ENCODE measurements at places on chromosomes 7 and 10.

DNA sequence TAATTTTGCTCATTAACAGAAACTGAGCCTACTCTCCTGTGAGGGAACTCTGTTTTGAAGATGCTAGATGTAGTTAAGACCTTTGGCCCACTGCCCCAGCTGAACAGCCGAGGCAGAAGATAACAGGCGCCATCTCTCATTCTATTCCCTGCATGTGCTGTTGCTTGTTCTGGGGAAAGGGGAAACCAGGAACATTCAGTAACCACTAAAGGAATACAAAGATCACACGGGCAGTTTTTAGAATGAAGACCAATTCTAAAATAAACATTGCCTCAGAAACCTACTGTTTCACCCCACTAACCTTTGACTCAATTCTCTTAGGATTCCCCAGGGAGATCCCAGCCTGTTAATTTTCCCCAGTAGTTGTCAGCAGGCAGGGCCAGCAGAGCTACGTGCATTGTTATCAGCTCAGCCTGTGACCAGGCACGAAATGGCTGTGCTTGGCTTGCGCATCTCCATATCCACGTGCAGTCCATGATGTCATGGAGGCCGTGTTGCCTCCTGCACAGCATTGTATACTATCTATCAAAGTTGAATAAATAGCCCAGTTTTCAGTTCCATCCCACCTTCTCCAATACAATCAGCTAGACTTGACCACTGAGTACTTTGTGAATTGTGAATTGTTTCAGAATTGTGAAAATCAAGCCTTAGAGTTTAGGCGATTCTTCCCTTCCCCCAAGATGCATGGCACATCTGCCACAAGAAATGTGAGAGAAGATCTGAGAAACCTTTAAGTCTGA is 36.0 kb downstream of the ANK3 start:
- DNase-seq: no peak

DNA sequence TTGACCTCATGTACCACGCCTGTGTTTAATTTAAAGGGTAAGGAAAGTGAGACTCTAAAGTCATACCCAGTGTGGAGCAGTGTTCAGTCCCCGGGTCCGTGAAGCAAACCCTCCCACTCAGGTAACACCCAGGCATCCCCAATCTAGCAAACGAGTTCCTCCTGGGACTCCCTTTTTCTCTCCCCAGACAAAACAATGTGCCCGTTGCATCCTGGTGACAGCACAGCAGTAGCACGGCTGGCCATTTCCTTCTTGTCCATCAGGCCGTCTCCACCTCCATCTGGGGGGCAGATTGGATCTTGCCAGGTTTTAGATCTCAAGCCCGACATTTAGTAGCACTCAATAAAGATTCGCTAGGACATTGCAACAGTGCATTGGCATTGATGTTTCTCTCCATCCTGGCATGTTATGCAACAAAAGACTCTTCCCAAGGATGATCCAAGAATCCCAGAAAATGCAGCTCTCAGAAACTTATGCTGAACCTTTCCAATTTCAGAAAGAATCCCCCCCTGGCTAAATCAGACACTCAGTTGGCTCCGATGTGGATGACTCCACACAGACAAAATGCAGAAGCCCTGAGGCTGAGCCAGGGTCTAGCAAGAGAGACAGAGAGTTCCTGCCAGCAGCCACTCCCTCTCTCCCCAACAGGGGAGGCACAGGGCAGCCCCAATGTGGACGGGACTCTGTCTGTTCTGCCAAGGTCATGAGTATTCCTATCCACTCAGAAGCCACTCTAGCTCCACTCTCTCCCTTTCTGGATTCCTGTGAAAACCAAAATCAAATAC is 274.5 kb upstream of the MGMT start:
- no peak for DNase-seq

DNA sequence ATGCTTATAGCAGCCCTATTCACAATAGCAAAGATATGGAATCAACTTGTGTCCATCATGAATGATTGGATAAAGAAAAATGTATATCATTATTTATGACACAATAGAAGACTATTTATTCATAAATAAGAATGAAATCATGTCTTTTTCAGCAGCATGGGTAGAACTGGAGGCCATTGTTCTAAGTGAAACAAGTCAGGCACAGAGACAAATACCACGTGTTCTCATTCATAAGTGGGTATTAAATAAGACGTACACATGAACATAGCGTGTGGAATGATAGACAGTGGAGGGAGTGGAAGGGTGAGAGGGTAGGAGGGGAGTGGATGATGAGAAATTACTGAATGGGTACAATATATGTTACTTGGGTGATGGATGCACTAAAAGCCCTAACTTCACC is 762.4 kb downstream of the REEP3 start:
- no peak for DNase-seq

DNA sequence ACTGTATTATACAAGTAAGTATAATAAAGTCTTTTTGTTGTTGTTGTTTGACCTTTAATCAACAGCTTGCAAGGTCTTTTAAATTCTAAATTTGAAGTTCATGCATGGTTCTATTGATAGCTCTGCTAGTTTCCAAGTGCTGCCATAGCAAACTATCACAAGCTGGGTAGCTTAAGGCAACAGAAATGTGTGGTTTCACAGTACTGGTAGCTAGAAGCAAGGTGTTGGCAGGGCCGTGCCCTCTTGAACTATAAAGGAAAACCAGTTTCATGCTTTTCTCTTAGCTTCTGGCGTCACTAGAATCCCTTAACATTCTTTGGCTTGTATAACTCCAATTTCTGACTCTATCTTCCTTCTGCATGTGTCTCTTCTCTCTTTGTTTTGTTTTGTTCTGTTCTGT is 1021.9 kb upstream of the AUTS2 start:
- no peak for DNase-seq

DNA sequence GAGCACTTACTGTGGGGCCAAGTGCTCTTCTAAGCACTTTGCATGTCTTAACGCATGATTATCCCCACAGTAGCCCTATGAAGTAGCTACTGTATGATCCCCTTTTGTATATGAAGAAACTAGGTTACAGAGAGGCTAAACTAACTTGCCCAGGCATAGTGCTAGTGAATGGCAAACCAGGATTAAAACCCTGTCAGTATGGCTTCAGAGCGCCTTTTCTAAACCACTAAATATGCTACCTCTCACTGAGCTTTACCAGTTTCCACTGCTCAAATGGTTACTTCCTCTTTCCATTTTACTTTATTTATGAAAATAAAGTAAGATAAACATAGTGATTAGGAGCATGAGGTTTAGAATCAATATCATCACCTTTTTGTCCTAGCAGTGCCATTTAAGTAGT is 73.6 kb downstream of the PODXL start:
- no peak for DNase-seq

DNA sequence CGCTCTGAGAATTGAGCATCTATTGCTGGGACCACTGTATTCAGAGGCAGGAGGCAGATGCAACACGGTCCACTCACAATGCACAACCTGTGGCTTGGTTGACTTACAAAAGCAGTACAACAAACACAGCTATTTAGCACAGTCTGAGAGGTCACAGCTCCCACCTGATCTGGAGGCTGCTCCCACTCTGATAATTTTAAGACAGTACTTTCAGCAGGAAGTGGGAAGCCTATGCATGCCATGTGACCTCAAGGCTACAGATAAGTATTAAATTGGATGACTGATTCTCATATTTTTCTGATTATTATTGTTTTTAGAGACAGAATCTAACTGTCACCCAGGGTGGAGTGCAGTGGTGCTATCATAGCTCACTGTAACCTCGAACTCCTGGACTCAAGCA is 659.3 kb downstream of the PARD3 start:
- DNase-seq: no peak

DNA sequence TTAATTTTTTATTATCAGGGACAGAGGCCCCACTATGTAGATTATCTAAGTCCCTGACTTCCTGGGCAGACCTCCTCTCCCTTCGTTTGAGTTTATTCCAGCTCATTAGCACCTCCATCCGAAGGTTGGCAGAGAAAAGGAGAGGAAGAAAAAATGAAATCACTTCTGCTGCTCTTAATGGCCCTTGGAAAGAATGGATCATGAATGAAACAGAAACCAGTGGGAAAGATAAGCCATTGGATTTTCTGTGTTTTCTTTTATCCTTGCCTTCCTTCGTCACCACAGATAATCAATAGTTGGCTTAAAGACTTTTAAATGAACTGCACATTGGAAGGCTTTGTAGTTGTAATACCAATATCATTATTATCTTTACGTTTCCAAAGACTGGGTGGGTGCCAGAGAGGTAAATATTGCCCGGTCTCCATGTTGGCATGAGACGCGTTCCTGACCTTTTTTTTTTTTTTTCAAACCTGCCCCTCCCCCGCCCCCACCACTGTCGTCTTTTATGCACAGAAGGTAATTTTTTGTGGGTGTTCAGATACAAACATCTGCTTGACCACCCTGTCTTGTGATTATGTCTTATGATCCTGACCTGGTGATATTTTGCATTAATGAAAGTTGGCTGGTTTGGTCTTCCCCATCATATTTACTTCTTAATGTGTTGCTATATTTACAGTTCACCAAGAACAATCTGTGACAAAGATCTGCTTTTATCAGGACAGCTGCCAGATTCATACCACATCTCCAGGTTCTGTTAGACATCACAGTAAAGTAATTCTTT is 116.8 kb downstream of the ARID5B start:
- no peak for DNase-seq

- DNase-seq: no peak
These were observed 89.2 kb downstream of the WDR11 start for GRCh38 chr10:120940299-120940900.

DNA sequence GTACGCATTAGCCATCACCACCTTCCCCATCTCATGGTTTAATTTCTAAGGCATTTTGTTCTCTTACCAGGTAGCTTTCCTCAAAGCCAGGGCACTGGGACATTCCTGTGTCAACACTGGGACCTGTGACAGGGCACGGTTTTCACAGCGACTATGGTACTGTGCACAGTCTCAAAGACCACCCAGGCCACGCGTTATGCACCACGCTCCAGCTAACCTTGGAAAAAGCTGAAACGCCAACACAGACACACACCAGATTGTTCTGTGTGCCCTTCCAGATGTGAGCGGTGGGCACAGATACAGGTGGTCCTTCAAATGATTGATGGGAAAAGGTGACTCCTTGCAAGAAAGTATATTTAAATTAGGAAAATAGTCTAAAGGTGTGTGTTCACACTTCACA is 337.3 kb downstream of the WDR37 start:
- no peak for DNase-seq

GRCh38 chr10:132130286-132131265 is 56.2 kb upstream of the DPYSL4 start:
- DNase-seq: no peak

GRCh38 chr10:45582386-45582781 is 90.2 kb downstream of the ZFAND4 start:
- DNase-seq: no peak

- DNase-seq: peak; percentile 32
These were observed 1354.7 kb upstream of the LRRTM3 start for GRCh38 chr10:65571011-65571570.

DNA sequence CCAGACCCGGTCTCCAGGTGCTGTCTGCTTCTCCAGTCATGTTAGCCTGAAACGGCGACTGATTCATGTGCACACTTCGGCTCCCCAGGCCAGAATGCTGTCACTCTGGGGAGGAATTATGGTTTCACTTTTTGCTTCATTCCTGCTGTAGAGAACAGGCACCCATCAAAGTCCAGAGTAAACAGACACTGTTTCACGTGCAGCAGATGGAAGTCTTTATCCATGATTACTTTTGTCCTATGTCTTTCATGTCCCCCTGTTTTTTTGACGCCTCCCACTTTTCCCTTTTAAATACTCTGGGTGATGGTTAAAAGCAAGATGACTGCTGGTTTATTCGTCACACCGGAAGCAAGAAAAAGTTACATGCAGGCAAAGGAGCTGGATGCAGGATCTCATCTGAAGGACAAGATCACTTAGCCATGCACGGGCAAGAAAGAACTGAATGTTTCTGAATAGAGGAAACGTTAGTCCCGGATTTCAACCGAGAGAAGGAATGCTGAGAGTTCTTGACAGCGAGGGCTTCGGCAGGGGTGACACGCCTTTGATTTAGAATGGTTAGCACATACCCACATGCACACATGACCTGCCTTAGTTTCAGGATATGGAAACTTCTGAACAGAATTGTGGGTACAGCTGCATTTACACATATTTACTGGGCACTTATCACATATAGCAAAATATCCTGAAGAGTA is 250.0 kb upstream of the KLF6 start:
- DNase-seq: no peak

DNA sequence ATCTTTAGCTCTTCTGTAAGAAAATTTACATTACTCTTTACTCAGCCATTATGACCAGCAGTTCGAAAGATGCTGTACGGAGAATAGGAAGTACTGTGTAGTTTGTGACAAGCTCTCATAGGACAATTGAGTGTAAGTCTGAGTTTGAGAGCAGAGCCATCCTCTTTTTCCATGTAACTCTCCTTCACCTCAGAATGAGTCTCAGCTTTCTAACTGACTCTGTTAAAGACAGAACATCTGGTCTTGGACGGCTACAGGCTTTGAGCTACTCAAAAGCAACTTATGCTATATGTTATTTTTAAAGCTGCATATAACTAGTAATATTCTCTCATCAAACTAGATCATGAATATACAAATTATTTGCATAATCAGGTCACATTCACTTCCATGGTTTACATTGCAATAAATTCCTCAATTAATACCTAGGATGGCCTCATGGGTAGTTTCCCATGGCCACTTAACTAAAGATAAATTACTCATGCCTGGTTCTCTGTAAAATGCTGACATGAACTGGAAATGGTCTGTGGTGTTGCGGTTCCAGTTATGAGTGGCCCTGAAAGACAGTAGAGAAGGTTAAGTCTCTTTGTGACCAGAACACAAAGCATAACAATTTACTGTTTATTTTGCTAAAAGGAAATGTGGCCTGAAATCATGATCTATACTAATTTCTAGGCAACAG is 358.7 kb downstream of the PHF14 start:
- DNase-seq: no peak

DNA sequence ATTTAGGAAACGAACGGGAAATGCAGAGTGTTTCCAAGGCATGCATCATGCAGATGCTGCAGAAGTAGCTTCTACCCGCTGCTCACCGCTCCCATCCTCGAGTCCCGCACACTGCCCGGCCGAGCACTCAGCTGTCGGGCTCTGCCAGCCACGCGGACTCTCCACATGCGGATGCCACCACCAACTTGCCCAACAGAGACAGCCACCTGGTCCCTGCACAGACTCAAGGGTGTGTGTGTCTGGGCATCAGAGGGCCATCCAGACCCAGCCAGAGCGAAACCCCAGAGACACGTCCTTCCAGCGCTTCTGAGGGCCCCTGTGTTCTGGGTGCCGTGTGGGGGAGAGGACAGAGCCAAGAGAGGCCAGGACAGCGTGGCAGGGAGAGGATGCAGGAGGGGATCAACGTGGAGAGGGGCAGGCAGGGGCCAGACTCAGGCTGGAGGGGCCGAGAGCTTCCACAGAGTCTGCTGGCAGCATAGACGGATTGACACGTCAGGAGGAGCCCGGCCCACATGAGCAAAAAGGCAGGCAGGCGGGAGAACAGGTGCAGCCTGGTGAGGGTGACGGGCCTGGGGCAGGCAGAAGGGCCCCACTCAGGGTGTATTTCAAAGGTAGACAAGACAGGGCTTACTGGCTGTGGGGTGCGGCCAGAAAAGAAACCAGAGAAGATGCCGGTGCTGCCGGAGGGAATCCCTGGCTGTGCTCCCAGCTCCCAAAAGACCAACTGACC is 18.3 kb downstream of the GPER1 start:
- DNase-seq: no peak

GRCh38 chr7:82156893-82157292 is 286.7 kb downstream of the CACNA2D1 start:
- no peak for DNase-seq

GRCh38 chr10:71667387-71667752 is 52.2 kb downstream of the C10orf105 start:
- DNase-seq: no peak

GRCh38 chr10:46092524-46093081 is 46.5 kb upstream of the MSMB start:
- DNase-seq: no peak

- no peak for DNase-seq
These were observed 56.9 kb upstream of the TNS3 start for GRCh38 chr7:47638679-47639315.
